Breast epithelium (tissue), 4 donors: ENCODE measurements at places on chromosomes 16 and 17.

- no peak for DNase-seq
Measured at GRCh38 chr16:82990155-82990554, 363.4 kb downstream of the CDH13 start.

DNA sequence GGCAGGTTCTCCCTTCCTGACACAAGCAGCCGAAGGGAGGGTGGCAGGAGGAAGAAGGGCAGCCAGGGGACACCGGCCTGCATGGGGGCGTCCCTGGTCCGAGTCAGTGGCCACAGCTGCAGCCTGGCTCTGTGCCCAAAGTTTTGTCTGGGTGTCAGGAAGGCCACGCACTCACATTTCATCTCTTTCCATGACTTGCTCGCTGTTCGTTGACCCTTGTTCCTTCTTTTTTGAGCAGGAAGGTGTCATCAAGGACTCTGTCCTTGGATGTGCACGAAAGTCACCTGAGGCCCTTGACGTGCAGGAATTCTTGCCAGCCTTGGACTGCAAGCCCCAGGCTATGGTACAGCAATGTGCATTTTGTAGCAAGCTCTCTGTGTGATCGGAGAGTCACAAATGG, 93.3 kb downstream of the TNFRSF13B start:
- no peak for DNase-seq

GRCh38 chr17:62782730-62783270, 25.3 kb downstream of the MARCHF10 start:
- DNase-seq, result no peak

- no peak for DNase-seq
Measured at GRCh38 chr16:59126486-59126885, 392.4 kb upstream of the GOT2 start.

DNA sequence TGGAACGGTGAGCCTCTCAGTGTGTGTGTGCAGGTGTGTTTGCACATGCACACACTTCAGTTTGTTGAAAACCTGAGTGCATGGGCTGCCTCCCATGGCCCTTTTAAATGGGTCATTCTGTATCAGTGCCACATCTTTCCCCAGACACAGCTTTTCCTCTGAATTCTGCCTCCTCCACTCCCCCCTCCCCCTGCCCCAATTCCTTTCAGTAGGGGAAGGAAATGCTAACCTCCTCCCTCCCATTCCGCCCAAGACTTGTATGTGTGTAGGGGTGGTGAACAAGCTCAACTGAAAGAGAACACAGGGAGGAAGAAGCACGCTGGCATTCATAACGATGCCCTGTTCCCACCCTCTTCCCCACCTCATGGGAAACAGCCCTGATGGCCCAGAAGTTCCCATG, 34.3 kb downstream of the C17orf75 start:
- no peak for DNase-seq
